ENCODE measurements at places on chromosomes 5 and 9.

DNA sequence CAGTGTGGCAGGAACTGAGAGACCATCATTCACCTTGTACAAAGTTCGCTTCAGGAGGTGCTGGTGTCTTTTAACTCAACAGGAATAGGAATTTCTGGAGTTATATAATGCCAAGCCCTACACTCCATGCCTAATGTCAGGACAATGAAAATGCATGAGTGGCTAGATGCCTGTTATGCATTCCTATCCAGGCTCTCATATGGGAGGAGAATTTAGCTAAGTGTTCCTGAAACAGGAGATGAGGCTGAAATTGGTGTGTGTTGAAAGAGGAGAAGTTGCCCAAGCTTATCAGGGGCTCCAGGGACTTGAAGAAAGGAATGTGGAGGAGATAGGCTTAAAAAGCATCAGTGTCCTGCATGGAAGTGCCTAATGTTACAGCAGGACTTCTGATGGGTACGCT is 26.8 kb upstream of the PRUNE2 start:
- no peak for DNase-seq

DNA sequence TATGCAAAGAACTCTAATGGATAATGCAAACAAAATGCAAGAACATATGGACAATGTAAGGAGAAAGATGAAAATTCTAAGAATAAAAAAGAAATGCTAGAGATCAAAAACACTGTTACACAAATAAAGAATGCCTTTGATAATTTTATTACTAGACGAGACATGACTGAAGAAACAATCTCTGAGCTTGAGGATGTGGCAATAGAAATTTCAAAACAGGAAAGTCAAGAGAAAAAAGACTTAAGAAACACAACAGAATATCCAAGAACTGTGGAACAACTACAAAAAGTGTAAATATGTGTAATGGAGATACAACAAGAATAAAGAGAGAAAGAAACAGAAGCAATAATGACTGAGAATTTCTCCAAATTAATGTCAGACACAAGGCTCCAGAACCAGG is 140.5 kb upstream of the ACOT12 start:
- no peak for DNase-seq

DNA sequence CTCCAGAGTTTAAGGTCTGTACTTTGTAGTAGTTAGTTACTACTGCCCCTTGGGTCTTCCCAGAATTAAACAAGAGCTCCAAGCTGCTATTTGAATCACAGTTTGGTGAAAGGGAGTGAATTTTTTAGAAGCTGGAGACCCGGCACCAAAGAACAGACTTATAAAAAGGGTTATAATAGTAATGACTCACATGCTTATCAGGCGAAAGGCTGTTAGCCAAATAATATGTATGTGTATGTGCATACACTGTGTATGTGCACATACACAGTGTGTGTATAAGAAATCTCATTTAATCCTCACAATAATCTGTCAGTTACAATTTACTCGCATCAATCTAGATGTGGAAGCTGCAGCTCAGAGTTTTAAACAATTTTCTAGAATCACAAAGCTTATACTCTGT is 59.5 kb upstream of the ITGA1 start:
- DNase-seq: no peak

- DNase-seq: no peak
These were observed 162.3 kb downstream of the FGF18 start for GRCh38 chr5:171581781-171582180.

GRCh38 chr5:169970911-169971765 is 9.2 kb downstream of the INSYN2B start:
- DNase-seq: no peak

DNA sequence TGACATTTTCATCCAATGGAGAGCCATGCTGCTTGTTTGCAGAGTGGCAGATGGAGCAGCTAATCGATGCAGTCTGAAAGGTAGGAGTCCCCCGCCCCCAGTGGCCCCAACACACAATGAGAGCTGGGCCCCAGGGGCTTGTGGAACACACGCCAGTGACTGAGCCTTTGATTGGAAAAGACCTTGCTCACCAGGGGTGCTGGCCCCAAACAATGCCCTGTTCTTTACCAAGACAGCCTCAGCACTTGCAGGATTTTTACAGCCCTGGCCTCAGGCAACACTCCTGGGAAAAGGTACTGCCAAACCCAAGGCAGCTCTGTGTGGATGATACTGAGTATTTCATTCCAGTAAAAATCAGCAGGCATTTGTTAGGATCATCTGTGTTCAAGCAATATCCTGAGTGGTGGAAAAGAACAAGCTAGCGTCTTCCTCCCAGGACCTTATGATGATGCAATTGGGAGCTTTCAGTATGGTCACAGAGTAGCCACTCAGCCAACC is 276.8 kb upstream of the CLINT1 start:
- DNase-seq: no peak

DNA sequence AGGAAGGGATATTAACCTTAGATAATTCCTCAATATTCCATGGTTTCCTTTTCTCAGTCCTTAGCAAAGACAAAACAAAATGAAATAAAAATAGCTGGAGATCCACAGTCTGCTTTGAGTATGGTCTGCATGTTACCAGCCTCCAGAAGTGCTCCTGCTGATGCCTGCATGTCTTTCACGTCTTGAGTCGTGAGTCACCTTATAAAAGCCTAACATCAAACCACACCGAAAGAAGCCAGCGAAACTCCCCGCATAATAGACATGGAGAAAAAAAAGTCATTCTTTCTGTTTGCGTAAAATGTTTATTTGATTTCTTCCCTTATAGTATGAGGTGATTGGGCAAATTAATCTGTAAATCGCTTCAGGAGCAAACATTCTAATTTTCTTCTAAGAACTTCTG is 380.5 kb downstream of the SLCO4C1 start:
- DNase-seq: no peak

DNA sequence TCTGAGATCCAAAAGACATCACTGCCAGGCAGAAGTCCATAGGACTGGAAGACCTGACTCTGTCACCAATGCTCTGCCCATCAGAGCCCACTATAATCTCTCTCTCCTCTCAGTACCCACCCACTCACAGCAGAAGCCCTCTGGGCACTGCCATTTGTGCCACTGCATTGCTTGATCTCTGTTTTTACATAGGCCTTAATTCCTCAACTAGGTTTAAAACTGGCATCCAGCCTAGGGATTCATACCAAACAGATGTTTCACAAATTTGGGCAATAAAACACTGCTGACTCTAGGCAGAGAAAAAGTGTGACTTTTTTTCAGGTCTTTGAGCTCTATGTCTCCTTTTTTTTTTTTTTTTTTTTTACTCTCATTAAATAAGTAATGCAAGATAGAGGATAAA is 91.1 kb upstream of the RANBP3L start:
- DNase-seq: no peak

Data from stimulated activated CD4-positive, alpha-beta T cell treated with anti-CD3 and anti-CD28 coated beads, Interleukin-1b, Interleukin-23, amount 100 ng/mL, for 4 hours (primary cell).